ENCODE measurements at places on chromosomes 5 and 9.
A peak's percentile ranks its signal among the peaks of the same experiment; 100 is the strongest.

GRCh38 chr5:58294598-58295305 lies 165.1 kb downstream of the PLK2 start:
- DNase-seq: no peak

GRCh38 chr5:9707732-9708462 lies 77.7 kb upstream of the TAS2R1 start:
- DNase-seq: no peak

- DNase-seq: no peak
Observed at GRCh38 chr9:20178197-20178596, 389.4 kb upstream of the SLC24A2 start.

- DNase-seq: no peak
Observed at GRCh38 chr9:13278023-13278367, 1.5 kb downstream of the MPDZ start.

- no peak for DNase-seq
Observed at GRCh38 chr5:111124793-111125192, 32.6 kb downstream of the WDR36 start.

GRCh38 chr5:138258704-138259292 lies 15.6 kb downstream of the GFRA3 start:
- DNase-seq: no peak

DNA sequence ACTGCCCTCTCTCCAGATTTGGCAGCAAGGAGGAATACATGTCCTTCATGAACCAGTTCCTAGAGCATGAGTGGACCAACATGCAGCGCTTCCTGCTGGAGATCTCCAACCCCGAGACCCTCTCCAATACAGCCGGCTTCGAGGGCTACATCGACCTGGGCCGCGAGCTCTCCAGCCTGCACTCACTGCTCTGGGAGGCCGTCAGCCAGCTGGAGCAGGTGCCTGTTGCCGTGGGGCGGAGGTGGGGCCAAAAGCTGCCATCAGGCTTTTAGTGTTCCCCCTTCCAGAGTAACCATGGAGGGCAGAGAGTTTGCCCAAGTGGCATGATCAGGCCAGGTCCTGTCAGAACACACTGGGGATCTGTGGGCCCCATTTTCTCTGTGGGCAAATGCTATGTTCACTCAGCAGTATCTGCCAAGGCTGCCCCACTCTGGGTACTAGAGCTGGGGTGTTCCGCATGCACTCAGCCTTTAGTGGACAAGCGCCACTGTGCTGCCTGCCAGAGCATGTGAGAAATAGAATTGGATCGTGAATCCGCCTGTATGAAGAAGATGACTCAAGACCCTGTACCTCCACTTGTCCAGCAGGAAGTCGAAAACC lies 117.1 kb downstream of the DAB2IP start:
- DNase-seq: no peak

- DNase-seq: peak; percentile 27
Observed at GRCh38 chr5:179143446-179143845, 83.3 kb downstream of the ZNF354C start.

- peak; percentile 15 for DNase-seq
Observed at GRCh38 chr9:98989036-98990000, 45.6 kb downstream of the COL15A1 start.

- DNase-seq: no peak
Observed at GRCh38 chr9:99259231-99259918, 37.3 kb downstream of the SEC61B start.

DNA sequence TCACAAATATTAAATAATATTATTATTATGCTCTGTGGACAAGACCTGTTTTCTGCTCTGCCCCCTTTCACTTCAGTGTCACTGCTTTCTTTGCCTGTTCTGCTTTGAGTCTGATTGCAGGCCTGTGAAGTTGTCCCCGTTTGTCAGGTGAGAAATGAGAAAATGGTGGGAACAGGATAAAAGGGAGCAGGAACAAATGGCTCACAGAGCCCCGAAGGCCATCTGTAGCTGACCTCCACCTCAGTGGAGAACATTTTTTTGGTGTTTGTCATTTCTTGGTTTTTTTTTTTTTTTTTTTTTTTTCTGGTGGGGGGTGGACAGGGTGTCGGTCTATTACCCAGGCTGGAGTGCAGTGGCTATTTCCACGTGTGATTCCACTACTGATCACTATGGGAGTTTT lies 13.2 kb upstream of the S100Z start:
- no peak for DNase-seq

GRCh38 chr9:32728181-32728580 lies 55.2 kb upstream of the TMEM215 start:
- DNase-seq: no peak

DNA sequence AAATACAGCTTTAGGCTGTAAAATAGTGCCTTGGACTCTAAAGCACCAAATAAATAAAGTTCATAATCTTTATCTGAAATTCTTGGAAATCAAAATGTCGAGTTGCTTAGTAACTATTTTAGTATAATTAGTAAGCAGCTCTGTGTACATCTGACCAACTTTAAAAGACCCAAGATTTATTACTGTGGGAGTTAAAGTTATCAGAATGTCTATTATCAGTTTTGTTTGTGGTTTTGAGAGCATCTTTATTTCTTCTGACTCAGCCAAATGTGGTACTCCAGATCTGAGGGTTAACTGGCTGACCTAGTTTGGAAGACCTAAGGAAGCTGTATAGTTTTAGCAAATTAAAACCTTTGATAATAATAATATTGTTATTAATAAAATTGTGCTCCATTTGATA lies 81.2 kb downstream of the PRLR start:
- DNase-seq: no peak

DNA sequence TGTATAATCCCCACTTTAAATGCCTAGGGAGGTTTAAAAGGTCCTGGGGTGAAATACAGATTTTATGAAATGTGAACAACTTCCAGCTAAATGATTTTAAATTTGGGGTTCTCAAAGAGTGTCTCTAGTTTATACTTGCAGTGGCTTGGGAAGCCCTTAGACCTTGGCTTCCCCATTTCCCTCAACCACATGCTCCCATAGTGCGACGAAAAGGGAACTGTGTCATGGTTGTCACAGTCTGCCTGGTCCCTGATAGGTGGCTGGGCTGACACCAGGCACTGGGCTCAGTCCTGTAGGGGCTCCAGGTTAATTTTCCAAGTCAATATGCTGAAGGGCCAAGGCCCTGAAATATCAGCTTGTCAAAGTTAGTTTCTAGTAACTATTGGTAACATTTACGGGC lies 10.4 kb upstream of the CXCL14 start:
- no peak for DNase-seq

DNA sequence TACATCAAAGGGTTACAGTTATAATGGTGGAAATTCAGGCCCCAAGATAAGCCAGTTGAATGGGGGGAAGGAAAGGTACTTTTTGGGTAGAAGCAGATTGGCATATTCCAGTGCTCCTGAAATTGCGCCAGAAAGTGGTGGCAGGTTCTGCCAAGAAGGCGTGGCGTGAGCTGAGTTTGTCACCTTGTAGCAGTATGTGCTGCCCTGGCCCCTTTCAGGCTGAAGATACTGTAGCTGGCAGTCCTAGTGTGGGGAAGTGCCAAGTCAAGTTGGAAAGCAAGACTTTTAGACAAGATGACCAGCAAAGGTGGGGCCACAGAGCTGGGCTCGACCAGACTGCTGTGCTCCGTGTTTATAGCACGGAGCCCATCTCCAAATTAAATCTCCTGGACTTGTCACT lies 133.6 kb upstream of the GLRA1 start:
- no peak for DNase-seq

GRCh38 chr5:39199335-39199734 lies 20.0 kb downstream of the FYB1 start:
- no peak for DNase-seq

DNA sequence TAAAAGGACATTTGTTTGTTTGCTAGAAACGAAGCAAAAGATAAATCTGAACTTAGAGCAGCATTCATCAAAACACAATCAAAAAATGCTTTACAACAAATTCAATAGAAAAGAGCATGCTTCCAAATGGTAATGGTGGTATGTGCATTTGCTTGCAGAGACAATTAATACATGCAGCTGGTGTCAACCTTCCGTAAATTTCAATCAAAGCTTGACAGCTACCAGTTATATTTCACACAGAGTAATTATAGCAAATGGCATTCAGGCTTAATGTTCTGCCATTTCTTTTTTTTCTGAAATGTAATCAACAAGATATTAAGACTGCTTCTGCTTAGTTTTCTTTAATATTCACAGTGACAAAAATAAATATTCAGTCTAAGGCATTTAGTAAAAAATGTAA lies 90.6 kb downstream of the AUH start:
- DNase-seq: no peak

- peak; percentile 73 for DNase-seq
Observed at GRCh38 chr9:130997925-130998596, 10.9 kb upstream of the LAMC3 start.

Data from NAMALWA (cell line).